ENCODE measurements at places on chromosomes 13 and 19. TPM values are rescaled to one million over a fixed set of nuclear protein-coding genes. Genes with fewer than 3 reads are reported as not detected.

Gene S1PR5
- polyA plus RNA-seq: not detected

Gene SCAMP4
- 35.1 TPM for polyA plus RNA-seq

GRCh38 chr13:23147827-23148226 lies 33.0 kb upstream of the SGCG start:
- H3K27ac ChIP-seq: no peak overlapping the region
- H3K27me3 ChIP-seq: no peaks in the 10 kb centered on the region
- no peaks in the 10 kb centered on the region for H3K4me1 ChIP-seq
- H3K36me3 ChIP-seq: no peaks in the 10 kb centered on the region
- H3K4me3 ChIP-seq: no peak overlapping the region

DNA sequence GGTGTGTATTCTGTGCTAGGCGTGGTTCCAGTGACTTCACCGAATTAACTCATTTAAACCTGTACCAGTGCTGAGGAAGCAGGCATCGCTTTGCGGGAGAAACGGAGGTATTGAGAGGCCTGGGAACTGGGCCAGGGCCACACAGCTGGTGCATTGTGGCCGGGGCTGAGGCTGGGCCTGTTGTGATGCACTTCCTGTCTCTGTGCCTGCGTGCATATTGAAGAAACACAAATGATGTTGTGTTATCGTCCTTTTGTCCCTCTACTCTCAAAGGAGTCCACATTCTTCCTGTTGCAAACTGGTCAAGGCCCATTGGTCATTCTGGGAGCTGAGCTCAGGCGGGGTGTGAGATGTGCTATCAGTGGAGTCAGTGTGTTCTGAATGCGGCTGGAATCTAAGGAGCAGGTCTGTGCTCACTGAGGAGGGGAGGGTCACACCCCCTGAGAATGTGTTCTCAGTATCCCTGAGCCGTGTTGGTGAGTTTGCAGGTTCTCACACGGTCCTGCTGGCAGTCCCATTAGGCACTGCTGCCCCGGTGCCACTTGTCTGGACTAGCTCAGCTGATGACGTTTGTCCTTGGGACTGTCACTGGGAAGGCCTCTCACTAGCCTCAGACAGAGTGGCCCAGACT lies 62.1 kb downstream of the ARHGEF7 start:
- DNase-seq: peak; percentile 24
- peak overlapping the region; percentile 59 for H3K27ac ChIP-seq
- peaks cover 40% of the 10 kb centered on the region for H3K36me3 ChIP-seq
- H3K27me3 ChIP-seq: no peaks in the 10 kb centered on the region
- no peak overlapping the region for H3K4me3 ChIP-seq

DNA sequence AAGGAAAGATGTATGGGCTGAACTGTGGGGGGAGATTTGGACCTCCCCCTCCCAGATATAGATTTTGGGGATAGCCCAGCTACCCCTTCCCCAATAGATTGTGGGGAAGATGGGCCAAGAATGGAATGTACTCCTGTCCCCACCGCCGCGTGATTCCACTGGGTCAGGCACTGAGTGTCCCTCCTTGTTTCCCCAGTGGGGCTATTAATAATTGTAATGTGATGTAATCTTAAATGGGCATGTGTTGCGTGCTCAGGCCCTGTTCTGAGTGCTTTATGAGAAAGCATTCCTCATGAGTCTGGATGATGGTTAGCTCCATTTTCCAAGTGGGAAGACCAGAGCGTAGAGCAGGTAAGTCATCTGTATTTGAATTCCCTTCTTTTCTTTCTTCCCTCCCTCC lies 1.4 kb downstream of the PSMD8 start:
- no peak overlapping the region for H3K4me3 ChIP-seq
- H3K27ac ChIP-seq: no peak overlapping the region
- DNase-seq: no peak
- peaks cover 14% of the 10 kb centered on the region for H3K4me1 ChIP-seq

DNA sequence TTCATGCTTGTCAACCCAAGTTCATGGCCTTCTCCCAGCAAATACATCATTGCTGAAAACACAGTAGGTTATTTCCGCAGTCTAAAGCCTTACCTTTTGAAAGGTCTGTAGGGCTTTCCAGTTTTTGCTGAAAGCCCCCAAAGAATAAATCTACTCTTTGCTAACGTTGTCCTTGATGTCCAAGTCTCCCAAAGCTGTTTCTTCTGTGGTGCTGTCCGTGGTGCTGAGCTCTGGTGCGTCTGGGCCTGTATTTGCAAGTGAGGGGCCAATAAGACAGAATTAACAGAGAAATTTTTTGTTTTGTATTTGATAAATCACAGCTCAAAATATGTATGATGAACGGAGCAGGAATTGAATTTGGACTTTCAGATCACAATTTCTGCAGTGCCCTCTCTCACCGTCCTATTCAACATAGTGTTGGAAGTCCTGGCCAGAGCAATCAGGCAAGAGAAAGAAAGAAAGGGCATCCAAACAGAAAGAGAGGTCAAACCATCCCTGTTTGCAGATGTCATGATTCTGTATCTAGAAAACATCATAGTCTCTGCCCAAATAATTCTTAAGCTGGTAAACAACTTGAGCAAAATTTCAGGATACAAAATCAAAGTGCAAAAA lies 9.8 kb upstream of the LGALS16 start:
- H3K4me1 ChIP-seq: no peaks in the 10 kb centered on the region
- H3K36me3 ChIP-seq: no peaks in the 10 kb centered on the region
- H3K27ac ChIP-seq: no peak overlapping the region
- H3K27me3 ChIP-seq: no peaks in the 10 kb centered on the region
